NCI-H82 (cell line): ENCODE measurements at places on chromosomes 13 and 19.
A peak's percentile ranks its signal among the peaks of the same experiment; 100 is the strongest.

- DNase-seq, result peak; percentile 22
Observed at GRCh38 chr13:100045355-100045754, 43.5 kb upstream of the PCCA start.

GRCh38 chr19:46678110-46678732 is 17.2 kb upstream of the DACT3 start:
- peak; percentile 70 for DNase-seq

GRCh38 chr13:99987154-99988019 is 5.8 kb downstream of the ZIC2 start:
- DNase-seq, result peak; percentile 44

DNA sequence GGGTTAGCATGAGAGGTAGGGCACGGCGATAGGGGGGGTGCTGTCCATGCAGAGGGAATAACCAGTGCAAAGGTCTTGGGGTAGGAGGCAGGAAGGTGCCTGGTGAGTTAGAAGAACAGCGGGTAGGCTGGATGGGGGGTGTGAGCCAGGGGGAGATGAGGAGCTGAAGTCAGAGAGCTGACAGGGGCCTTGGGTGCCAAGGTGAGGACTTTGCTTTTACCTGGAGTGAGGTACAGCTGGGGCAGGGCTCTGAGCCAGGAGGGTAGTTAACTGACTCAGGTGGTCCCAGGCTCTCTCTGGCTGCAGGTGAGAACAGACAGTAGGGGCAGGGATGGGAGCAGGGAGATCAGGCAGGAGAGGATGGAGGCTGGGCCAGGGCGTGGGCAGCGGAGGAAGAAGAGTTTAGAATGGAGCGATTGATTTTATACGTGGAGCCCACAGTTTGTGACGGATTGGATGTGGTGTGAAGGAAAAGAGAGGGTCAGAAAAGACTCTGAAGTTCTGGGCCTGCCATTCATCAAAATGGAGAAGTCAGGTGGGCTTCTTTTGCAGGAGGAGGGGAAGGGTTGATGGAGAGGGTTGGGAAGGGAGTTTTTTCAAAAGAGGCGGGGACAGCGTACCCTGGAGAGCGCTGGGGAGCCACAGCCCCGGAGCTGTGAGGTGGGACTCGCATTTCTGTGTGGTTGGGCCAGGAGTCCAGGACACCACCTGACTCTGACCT is 1.2 kb upstream of the GRAMD1A start:
- no peak for DNase-seq

DNA sequence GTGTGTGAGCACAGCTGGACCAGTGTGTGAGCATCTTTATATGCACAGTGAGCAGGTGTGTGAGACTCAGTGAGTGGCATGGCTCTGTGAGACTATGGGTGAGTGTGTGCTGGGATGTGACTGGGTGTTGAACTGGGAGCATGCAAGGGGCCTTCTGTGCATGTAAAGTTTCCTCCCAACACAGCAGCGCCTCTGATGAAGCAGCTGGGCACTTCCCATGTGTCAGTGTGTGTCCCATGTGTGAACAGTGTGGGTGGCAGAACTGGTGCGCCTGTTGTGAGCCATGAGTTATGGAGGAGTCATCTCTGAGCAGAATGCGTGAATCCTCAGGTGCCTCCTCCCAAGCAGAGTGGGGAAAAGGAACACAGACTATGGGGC is 24.1 kb downstream of the LGALS16 start:
- no peak for DNase-seq

- no peak for DNase-seq
Observed at GRCh38 chr19:33298146-33298911, 4.0 kb downstream of the CEBPA start.

GRCh38 chr19:13718733-13719132 is 45.6 kb upstream of the MRI1 start:
- DNase-seq, result peak; percentile 94

- no peak for DNase-seq
Observed at GRCh38 chr13:23754506-23754905, 134.7 kb downstream of the MIPEP start.

DNA sequence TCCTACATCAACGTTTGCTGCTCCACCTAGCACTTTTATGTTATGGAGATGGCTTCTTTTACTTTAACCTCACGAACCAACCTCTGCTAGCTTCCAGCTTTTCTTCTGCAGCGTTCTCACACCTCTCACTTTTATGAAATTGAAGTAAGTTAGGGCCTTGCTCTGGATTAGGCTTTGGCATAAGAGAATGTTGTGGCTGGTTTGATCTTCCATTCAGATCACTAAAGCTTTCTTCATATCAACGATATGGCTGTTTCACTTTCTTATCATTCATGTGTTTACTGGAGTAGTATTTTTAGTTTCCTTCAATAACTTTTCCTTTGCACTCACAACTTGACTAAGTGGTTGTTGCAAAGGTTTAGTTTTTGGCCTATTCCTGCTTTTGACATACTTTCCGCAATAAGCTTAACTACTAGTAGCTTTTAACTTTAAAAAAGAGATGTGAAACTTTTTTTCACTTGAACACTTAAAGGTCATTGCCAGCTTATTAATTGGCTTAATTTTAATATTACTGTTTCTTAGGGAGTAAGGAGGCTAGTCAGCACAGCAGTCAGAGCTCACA is 60.0 kb upstream of the SPRY2 start:
- DNase-seq, result no peak

GRCh38 chr19:10043286-10043927 is 30.1 kb downstream of the RDH8 start:
- peak; percentile 30 for DNase-seq

DNA sequence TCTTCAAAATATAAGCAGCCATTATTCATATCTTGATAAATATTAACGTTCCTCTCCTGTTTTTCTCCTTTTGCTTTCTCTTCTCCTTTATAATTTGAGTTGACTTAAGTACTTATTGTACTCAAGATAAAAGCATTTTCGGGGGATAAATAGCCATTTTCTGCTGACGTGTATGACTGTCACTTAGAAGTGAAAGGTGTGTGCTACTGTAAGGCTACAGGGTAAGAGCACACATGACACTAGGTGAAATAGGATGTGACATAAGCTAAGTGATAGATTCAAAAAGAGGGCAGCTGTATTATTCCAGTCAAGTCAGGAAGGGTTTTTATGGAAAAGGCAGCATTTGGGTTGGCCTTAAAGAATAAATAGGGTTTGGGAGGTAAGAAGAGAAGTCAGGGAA is 128.5 kb downstream of the GPC6 start:
- DNase-seq, result no peak

DNA sequence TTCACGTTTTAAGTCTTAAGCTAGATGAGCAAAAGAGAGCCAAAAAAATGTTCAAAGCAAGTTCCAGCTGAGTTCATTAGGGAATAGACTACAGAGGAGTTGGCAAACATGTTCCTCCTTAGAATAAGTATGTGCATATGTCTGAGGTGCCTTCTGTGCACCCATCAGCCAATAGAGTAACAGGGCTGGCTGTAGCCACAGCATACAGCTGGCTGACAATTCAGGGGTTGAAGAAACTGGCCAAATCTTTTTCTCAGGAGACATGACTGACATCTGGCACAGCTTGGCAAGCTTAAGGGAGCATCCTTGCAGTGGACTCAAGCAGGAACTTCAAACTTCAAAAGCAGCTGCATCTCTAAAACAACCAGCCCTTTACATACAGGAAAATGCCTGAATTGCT is 414.8 kb upstream of the PCDH20 start:
- DNase-seq, result peak; percentile 51

GRCh38 chr19:36006955-36007354 is 1.7 kb downstream of the SYNE4 start:
- DNase-seq, result no peak

DNA sequence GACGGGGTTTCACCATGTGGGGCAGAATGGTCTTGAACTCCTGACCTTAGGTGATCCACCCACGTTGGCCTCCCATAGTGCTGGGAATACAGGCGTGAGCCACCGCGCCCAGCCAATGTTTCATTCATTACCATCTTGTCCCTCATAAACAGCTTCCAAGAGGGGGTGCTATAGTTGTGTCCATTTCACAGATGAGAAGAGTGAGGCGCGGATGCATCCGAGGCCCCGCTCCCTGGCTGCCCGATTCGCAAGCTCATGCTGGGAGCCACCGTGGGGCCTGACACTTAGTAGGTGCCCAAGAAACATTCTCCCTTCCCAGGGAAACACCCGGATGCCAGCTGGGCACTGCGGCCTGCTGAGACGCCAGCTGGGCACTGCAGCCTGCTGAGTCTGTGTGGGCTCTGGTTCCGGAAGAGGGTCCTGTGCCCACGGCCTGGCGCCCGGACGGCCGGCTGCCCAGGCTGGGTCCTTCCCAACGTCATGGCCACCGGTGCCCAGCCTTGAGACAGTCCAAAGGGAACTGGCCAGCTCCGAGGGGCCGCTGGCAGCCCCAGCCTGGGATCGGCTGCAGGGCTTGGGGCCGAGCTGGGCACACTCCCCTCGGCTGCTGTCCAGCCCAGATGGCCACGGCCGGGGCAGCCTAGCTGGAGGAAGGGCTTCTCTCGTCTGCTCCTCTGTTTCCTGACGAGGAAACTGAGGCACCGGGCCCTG is 54.7 kb downstream of the NFIC start:
- no peak for DNase-seq

GRCh38 chr13:107827840-107828549 is 387.3 kb downstream of the LIG4 start:
- no peak for DNase-seq

DNA sequence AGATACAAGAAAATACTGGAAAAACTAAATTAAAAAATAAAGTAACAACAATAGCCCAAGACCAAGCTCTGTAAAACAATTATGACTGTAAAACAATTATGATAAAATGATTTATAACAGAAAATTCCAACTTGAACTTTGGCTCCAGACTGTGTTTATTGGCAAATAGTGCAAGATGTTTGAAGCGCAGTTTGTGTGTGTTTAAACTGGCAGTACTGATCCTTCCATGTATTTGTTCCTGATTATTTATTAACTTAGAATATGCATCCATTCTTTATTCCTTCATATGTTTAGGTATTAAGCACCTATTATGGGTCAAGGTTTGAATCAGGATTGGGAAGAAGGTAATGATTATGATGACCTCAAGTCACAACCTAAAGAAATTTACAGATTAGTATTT is 37.8 kb downstream of the ZNF582 start:
- no peak for DNase-seq

DNA sequence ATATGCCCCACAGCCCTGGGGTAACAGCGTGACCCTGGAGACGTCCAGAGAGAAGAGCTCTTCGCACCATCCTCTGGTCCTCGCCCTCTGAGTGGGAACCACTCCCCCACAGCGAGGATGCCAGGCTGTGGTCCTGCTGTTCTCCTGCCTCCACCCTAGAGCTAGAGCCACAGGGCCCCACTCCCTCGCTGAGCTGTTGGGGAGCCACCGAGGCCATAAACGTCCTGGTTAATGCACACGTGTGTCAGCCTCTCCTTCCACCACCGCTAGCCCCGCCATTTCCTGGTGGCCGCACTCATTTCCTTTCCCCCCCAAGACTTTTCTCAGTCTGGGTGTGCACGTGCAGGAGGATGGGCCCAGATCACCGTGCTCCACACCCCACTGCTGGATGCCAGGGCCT is 11.5 kb downstream of the CEACAM16 start:
- no peak for DNase-seq

DNA sequence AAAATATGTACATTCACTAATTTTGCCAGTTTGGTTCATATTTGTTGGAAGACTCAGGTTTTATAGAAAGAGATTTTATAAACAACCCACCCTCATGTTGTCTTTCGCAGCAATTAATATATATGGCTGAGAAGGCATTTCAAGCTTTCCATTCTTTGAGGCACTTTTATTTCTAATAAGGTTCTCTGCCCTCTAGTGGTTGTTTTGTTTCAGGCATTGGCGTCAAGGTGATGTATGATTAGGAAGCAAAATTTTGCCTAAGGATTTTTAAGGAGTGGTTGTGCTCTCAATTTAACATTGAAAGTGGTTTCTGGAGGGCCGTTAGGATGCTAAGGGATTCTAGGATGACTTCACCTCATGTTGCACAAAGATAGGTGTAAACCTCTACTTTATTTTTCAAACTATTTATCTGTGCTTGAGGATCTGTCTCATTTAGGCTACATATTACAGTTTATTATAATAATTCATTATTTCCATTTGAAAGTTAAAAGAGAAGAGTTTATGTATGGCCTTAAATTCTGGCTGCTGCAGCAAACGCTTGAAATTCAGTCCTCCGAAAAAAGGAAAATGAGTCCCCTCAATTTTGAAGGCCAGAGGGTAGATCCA is 35.9 kb downstream of the OXGR1 start:
- DNase-seq, result peak; percentile 91

DNA sequence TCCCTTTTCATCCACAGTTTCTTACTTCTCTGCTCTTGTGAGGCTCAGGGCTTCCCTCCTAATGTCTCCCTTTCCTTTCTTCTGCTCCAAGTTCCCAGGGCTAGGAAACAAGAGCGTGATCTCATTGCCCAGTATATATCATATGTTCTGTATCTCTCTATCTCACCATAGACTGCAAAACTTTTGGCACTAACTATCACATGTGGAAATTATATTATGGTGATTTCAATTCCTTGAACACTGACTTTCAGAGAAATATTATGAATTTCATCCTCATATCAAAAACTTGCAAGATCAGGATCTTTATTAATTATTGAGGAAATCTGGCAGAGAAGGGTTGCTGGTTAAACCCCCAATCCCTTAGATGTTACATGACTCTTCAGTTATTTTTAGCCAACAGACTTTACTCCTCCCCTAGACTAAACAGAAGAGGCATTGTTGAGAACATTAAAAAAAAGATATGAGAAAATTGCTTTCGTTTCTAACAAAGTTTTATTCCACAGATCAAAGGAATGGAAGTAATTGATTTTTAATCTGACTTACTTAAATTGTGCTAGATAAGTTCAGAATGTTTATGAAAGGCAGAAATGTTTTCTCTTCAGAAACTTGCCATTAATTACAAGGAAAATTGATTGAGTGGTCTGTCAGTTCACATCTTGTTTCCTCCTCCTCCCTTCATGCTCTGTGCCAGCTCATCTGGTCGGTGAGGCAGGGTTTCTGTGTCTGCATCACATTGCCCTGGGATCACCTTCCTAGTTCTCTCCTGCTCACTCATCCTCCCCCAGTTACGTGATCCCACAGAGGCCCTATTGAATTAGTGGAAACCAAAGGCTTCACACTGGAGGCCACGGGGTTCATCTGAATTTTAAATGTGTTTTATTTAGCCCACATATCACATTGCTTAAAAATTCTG is 378.5 kb downstream of the LMO7 start:
- no peak for DNase-seq
